Dermis microvascular lymphatic vessel endothelial cell (primary cell): ENCODE measurements at places on chromosomes 2 and 18. TPM values are rescaled to one million over a fixed set of nuclear protein-coding genes. Genes with fewer than 3 reads are reported as not detected.

GRCh38 chr18:79420033-79420745, 24.5 kb downstream of the NFATC1 start:
- no peak for DNase-seq

- peak; percentile 46 for DNase-seq
These were observed 70.8 kb downstream of the EPHA4 start for GRCh38 chr2:221501210-221501882.

DNA sequence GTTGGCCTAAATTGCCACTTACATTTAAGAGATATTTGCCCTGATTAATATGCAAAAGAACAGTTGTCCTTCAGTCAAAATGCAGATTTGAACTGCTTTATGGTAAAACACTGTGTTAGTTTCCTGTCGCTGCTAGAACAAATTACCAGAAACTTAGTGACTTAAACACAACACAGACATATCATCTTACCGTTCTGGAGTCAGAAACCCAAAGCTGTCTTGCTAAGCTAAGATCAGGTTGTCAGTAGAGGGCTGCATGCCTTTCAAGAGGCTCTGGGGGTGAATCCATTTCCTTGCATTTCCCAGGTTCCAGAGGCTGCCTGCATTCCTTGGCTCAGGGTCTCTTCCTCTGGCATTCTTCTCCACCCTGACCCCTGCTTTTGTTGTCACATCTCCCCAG, 149.5 kb downstream of the FAM161A start:
- DNase-seq, result no peak

DNA sequence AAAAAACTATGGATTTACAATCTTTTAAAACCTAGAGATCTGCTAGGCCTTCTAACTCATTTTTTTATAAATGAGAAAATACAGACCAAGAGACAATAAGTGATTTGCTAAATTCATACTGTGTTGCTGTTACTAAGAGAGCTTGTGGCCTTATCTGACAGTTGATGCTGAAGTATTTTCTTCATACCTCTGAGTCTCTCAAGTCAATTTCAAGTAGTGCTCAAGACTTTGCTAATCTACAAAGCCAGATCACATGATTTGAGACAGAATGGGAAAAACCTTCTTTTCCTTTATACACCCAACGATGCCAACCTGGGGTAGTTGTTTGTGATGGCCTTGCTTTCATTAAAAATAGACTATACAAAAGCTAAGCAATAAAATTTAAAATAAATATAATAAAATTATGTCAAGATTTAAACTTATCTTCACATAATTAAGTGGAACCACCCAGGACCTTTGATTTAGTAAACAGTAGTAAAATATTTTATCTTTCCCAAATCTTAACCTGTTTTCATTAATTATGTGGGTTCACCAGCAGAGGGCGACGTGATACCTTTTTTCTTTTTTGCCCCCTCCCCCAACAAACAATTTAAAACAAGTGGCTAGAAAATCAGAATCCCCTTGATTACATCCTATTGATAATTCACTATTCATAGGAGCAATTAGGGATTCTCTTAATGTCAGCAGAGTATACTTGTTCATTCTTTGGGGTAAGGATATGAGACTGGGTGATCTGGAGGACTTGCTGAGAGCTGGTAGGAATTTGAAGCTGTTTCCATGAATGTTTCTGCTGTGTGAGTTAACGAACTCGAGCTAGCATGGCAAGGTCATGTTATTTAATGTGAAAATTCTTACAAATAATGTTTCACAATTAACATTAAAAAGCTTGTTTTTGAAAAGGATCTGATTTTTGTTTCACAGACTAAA, 49.6 kb upstream of the SLC5A7 start:
- DNase-seq, result peak; percentile 5

GRCh38 chr2:128486640-128487375, 168.1 kb upstream of the HS6ST1 start:
- no peak for DNase-seq

DNA sequence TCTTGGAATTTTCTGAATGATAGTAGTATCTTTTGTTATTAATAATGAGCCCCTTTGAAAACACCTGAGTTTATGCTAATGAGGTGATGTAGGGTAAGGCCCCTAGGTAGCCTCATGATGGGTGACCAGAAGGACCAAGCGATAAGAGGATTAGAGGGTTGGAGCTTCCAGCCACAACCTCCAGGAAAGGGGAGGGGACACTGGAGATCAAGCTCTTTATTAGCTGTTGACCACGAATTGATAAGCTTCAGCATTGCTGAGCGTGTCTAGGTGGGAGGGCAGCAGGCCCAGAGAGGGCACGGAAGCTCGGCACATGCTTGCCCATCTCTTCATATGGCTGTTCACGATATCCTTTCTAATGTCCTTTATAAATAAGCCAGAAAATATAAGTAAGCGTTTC, 39.0 kb downstream of the KIAA2012 start:
- no peak for DNase-seq

- DNase-seq, result no peak
These were observed 28.7 kb downstream of the PTCD3 start for GRCh38 chr2:86134709-86135108.

GRCh38 chr2:38711558-38711957, 39.6 kb downstream of the SRSF7 start:
- DNase-seq, result no peak

- DNase-seq, result no peak
These were observed 47.8 kb upstream of the SPOPL start for GRCh38 chr2:138453815-138454214.

DNA sequence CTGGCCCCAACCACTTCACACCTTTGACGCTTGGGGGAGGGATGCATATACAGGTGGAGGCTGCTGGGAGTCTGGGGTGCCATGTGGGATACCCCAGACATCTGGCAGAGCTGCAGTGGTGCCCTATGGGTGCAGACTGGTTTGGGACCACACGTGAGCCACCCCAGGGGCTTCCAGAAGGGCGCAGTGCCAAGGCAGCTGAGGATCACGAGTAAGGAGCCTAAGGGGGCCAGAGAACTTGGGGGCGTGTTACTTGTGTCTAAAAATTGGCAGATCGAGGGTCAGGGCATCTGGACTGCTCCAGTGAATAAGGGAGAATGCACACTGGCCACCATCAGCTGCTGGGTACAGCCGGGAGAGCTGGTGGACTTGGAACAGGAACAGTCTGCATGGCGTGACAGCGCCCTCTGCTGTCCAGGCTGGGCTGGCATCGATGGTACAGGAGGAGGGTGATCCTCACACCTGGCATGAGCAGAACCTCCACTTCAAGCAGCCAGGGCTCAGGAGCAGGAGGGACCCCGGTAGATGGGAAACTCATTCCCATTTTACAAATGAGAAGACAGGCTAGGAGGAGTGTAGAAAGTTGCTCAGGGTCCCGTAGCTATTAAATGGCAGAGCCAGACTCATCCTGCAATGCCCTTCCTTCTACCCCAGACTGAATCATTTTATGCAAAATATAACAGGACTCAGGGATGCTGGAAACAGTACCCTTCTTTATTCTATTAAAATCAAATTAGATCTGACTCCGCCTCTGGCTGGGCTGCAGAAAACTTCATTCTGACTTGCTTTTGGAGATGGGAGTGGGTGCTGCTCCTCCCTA, 60.4 kb downstream of the ATOH8 start:
- peak; percentile 86 for DNase-seq

GRCh38 chr2:60796573-60797509, 40.8 kb downstream of the PAPOLG start:
- peak; percentile 76 for DNase-seq

DNA sequence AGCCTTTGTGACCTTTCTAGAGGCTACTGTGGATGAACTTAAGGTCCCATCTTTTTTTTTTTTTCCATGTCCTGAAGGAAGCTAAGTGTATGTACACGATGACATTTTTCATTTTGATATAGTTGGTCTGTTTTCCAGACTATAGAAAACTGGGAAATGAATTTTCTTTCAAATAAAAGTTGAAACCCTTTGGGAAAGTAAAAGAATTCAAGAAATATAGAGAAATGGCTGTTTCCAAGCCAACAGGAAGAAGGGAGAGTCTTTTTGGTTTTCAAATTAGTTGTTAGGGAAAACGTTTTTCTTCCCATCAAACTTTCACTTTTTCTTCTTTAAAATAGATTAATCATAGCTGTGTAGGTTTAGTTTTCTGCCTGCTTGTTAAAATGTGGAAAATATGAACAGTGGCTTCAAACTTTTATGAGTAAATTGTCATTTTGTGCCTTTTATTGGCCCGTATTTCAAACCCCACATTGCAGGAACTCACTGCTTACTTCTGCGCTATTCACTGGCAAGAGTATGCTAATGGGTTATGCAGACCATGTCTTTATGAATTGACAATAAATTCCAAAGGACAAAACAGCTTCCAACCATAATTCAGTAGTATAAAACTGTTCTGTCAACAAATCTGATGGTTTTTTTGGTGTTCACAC, 27.7 kb upstream of the LYPD1 start:
- no peak for DNase-seq

DNA sequence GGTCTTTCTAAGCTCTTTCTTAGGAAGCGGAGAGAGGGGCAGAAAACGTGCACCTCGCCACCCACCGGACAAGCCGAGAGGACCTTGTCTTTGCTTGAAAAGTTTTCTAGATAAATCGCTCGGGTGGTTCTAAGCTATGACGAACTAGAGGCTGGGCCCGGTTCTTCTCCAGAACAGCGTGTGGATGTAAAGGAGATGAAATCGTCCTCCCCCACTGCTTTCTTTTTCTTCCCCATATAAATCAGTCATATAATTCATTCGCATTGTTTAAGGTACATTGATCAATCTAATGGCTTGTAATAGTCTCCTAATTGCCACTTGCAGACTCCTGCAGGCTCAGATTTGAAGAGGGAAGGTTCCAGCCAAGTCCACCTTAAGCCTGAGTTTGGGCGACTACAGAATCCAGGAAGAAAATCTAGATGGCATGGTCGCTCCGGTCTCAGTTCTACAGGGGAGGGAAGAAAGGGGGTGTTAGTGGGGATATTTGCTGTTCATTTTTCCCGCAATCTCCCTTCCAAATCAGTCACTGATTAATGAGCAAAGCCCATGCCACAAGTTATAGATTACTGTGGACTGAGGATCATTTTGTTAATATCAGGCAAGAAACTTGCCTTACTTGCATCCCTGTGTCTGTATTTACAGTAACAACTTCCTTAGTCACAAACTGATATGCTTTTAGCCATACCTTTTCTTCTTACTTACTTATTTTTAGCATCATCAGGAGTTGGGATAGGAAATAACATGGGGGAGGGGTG, 5.6 kb upstream of the SP9 start:
- DNase-seq, result no peak

DNA sequence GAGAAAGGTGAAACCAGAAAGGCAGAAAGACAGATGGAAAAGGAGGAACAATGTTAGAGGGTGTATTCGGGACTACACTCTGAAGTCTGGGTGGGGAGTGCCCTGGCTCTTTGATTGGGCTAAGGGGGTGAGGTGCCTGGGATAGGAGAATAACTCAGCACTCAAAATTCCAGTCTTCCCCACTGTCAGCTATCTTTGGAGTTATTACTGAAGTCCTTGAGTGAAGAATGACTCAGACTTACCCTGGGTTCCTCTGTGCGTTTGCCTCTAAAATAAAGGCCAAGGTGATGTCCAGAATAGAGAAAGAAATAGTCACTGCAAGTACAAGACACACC, 151.8 kb upstream of the SERPINE2 start:
- DNase-seq, result no peak

DNA sequence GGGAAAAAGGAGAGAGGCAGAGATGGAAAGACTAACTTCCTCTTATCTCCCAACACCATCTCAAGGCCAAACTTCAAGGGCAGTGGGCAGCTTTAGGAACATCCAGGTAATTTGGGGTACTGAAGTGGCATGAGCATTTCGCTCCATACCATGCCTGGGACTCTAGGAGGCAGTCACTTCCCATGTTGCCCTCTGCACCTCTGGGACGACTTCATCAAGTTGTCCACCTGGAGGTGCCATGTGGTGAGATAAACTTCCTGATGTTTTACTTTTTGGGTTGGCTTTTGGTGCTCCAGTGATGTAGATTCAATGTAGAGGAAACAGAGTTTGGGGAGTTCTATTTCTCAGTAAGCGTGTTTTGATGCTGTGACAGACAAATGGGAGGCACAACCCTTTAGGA, 56.3 kb upstream of the UPP2 start:
- DNase-seq, result no peak

- DNase-seq, result no peak
These were observed 365.5 kb upstream of the ACVR2A start for GRCh38 chr2:147479358-147479757.

DNA sequence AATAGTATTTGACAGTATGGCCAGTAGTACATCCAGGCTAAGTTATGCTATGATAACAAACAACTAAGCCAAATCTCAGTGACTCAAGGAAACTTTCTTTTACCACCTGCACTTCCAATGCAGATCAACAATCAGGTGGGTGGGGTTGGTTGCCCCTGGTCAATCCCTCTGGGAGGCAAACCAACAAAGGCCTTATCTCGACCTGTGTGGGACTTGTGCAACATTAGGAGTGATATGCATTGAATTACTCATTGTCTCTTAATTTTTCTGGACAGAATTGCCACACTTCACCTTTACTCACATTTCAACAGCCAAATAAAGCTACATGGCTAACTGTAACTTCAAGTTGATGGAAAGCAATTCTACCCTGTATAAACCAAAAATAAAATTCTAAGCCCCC, 1049.3 kb upstream of the CDH2 start:
- no peak for DNase-seq

DNA sequence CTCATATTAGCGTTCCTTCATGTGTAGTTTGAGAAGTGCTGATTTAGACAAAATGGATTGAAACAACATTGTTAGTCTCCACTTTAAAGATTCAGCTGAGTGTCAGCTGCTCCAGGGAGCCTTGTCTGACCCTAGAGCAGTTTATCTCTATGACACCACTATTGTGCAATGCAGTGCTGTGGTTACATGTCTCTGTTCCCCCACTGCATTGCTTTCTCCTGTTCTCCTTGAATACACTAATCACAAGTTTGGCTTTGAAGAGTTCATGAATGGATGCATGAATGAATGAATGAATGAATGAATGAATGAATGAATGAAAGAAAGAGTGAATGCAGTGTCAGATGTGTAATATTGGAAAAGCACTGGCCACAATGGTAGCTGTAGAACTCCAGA, 38.3 kb downstream of the GCG start:
- DNase-seq, result peak; percentile 45

- DNase-seq, result peak; percentile 58
These were observed 20.7 kb downstream of the SCYGR8 start for GRCh38 chr2:227766373-227766883.

- no peak for DNase-seq
These were observed 73.2 kb upstream of the NRP2 start for GRCh38 chr2:205609113-205609512.

MAL gene
- total RNA-seq, result not detected in 2 replicates

TCF4 gene
- total RNA-seq, result 424 and 459 TPM in 2 replicates

SRD5A2 gene
- not detected in 2 replicates for total RNA-seq

LAMA1 gene
- 0.13 and 0.25 TPM in 2 replicates for total RNA-seq

C2orf80 gene
- total RNA-seq, result not detected in 2 replicates

STK11IP gene
- 9.4 and 11.4 TPM in 2 replicates for total RNA-seq

SLC4A3 gene
- 0.13 and 0.25 TPM in 2 replicates for total RNA-seq
